GM23248 (cell line): ENCODE measurements at places on chromosomes 4 and X. TPM values are rescaled to one million over a fixed set of nuclear protein-coding genes. Genes with fewer than 3 reads are reported as not detected.

DNA sequence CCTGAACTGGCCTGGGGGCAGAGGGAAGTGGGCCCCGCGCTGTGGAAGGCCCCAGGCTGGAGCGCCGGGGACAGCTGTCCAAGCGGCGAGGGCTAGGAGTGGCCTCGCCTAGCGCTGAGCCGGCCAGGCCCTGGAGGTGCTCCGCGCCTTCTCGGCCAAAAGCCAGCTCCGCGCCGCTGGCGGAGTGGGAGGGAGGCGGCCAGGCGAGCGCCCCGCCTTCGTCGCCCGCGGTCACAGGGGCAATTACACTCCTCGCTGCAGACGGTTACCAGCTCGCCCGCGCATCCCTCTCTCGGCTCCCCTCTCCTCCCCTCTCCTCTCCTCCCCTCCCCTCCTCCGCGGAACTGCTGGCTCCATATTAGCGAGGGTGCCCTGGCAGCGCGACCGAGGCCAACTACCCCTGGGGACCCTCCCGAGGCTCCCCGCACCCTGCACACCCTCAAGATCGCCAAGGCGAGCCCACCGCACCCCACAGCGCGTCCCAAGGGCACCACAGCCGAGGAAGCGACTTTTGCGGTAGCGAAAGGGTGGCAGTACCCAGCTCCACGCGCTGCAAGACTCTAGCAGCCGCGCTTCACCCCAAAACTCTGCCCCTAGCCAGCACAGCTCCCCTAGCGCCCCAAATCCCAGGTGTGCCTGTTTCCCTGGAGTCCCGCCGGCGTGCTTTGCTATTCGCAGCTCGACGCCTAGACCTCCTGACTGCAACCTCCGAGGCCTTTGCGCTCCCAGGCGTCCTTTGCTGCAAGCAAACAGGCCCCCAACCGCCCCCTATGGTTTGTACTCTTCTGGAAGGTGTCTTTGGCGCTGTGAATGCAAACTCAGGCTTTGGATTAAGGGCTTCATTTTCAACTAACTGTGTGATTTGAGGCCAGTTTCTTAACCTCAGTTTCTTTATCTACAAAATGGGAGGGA lies 91.4 kb downstream of the BCOR start:
- no peaks in the 10 kb centered on the region for H3K4me1 ChIP-seq
- no peaks in the 10 kb centered on the region for H3K36me3 ChIP-seq
- H3K27me3 ChIP-seq = no peaks in the 10 kb centered on the region; the same call in 1 of the 2 replicates
- no peak overlapping the region for H3K27ac ChIP-seq
- no peak overlapping the region for H3K4me3 ChIP-seq
- DNase-seq = peak; percentile 43

- H3K36me3 ChIP-seq = peaks cover 11% of the 10 kb centered on the region
- no peak overlapping the region for H3K27ac ChIP-seq
- peaks cover 34% of the 10 kb centered on the region for H3K4me1 ChIP-seq
- H3K27me3 ChIP-seq = no peaks in the 10 kb centered on the region
- DNase-seq = no peak
Measured at GRCh38 chr4:139295942-139296299, 5.4 kb upstream of the NAA15 start.

DNA sequence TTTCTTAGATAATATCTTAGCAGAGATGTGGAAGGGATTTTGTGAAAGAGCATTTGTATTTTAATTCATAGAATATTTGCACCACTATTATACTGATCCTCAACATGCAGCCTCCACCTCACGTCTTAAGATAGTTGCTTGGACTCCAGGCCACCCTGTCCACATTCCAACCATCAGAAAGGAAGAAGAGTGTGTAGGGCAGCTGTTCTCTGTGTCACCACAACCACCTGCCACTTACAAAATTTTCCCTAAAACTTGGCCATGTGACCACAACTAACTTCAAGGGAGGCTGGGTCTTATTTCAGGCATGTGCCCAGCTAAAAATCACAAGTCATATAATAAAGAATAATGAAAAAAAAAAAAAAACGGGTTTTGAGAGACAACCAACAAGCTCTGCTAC lies 528.1 kb downstream of the RAB28 start:
- H3K4me3 ChIP-seq = no peak overlapping the region
- no peaks in the 10 kb centered on the region for H3K36me3 ChIP-seq
- DNase-seq = no peak
- H3K4me1 ChIP-seq = no peaks in the 10 kb centered on the region
- H3K27me3 ChIP-seq = no peaks in the 10 kb centered on the region

DNA sequence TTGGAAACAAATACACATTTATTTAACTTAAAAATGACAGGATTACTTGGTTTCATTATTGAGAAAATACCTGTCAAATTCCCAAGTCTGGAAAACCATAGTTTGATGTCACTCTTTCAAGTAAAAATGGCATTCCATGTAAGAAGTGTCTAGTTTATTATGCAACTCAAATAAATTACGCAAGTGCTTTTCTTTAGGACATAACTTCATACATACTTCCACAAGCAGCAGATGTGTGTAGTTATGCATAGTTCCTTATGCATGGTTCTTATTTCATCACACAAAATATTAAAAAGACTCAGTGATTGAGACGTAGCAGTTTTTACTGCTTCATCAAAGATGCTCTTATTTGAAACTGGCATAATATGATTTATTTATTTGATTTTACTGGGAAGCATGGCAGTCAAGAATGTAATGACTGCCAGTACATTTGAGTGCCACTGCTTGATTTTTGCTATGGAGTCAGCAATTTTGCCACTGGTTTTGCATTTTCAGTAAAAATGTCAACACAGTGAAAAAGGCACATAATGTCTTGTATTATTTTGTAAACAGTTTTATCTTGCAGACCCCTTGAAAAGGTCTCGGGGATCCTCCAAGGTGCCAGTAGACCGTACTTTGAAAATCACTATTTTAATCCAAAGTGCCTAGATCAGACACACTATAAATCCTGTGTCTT lies 62.1 kb downstream of the CLCN3 start:
- H3K4me1 ChIP-seq = no peaks in the 10 kb centered on the region
- DNase-seq = peak; percentile 7
- no peaks in the 10 kb centered on the region for H3K36me3 ChIP-seq

- H3K27ac ChIP-seq = no peak overlapping the region
- no peaks in the 10 kb centered on the region for H3K36me3 ChIP-seq
- no peak for DNase-seq
Measured at GRCh38 chrX:133090236-133090809, 6.6 kb downstream of the USP26 start.

DNA sequence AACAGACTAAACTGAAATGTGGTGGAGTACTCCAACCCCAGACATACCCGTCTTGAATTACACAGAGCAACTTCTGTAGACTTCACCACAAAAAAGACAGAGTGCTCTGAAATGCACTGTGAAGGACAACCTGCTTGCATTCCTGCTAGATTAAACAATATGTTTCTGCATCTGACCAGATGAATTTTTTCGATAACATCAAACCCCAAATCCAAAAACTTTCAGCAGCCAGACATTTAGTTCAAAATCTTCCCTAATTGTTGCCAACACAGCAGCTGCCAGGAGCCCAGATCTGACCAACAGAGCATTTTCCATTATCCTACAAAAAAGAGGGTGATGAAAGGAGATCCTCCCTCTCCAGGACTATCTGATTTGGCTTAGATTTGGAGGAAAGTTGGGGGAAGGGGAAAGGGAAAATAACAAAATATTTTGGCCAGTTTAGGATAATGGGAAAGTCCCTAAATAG lies 356.5 kb downstream of the PDGFC start:
- H3K36me3 ChIP-seq = no peaks in the 10 kb centered on the region
- peak; percentile 85 for DNase-seq
- H3K4me3 ChIP-seq = no peak overlapping the region
- H3K4me1 ChIP-seq = peaks cover 28% of the 10 kb centered on the region
- peak overlapping the region; percentile 38 for H3K27ac ChIP-seq
- H3K27me3 ChIP-seq = no peaks in the 10 kb centered on the region

DNA sequence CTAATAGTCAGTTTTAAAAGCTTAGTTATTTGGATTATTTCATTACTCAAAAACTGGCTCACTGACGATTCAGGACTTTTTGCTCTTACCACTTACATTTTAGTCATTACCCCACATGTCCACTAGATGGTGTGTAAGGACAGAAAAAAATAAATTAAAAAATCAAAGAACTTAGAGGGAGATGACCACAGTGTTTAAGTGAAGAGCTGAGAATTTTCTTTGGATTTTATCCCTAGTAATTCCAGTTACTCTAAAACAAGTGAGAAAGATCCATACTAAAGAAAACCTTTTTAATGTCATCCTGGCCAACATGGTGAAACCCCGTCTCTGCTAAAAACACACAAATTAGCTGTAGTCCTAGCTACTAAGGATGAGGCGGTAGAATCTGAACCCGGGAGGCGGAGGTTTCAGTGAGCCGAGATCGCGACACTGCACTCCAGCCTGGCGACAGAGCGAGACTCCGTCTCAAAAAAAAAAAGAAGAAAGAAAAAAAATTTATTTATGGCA lies 26.4 kb upstream of the TMPRSS11B start:
- H3K4me1 ChIP-seq = peaks cover 28% of the 10 kb centered on the region
- H3K4me3 ChIP-seq = peak overlapping the region; percentile 74
- no peaks in the 10 kb centered on the region for H3K36me3 ChIP-seq
- H3K27me3 ChIP-seq = no peaks in the 10 kb centered on the region
- peak; percentile 71 for DNase-seq

DNA sequence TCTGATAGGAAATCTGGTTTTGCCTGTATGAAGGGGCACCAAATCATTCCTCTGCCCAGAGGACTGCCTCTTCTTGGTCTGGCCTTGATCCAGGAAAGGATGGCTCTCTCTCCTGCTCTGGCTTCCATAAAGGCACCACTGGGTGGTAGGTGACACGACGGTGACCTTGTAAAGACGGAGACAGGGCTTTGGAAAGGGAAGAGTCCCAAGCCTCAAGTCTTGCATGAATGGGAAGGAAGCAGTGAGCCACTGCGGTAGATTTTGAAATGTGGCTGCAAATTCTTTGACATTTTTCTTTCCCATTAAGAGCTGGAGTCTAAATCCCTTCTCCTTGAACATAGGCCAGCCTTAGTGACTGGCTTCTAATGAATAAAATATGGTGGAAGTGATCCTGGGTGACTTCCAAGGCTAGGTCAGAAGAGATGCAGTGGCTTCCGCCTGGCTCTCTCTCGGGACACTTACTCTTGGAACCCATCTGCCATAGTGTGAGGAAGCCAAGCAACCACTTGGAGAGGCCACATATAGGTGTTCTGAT lies 347.4 kb downstream of the BCOR start:
- H3K27me3 ChIP-seq = no peaks in the 10 kb centered on the region
- H3K4me1 ChIP-seq = peaks cover 3% of the 10 kb centered on the region; the same call in 1 of the 2 replicates
- no peaks in the 10 kb centered on the region for H3K36me3 ChIP-seq
- H3K27ac ChIP-seq = no peak overlapping the region
- no peak overlapping the region for H3K4me3 ChIP-seq
- DNase-seq = peak; percentile 42

GRCh38 chr4:184548648-184549341 lies 74.4 kb upstream of the IRF2 start:
- no peaks in the 10 kb centered on the region for H3K4me1 ChIP-seq
- no peak for DNase-seq
- no peaks in the 10 kb centered on the region for H3K27me3 ChIP-seq
- H3K4me3 ChIP-seq = no peak overlapping the region
- no peak overlapping the region for H3K27ac ChIP-seq
- H3K36me3 ChIP-seq = no peaks in the 10 kb centered on the region

DNA sequence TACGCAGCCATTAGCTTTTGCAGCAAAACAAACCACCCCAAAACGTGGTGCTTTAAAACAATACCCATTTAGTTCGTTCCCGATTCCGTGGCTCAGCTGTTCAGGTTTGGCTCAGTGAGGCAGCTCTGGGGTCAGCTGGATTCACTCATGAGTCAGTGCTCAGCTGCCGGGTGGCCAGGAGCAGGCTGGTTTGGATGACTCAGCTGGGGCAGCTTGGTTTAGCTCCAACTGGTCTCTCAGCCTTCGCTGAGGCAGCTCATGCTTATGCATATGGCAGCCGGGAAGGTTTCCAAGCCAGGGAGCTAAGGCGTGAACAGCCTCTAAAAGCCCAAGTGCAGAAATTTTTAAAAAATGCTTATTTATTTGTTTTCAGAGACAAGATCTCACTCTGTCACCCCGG lies 13.3 kb upstream of the CD99 start:
- H3K27me3 ChIP-seq = no peaks in the 10 kb centered on the region
- H3K36me3 ChIP-seq = no peaks in the 10 kb centered on the region
- H3K4me3 ChIP-seq = peak overlapping the region; percentile 52
- peak overlapping the region; percentile 70 for H3K27ac ChIP-seq
- peaks cover 16% of the 10 kb centered on the region for H3K4me1 ChIP-seq

DNA sequence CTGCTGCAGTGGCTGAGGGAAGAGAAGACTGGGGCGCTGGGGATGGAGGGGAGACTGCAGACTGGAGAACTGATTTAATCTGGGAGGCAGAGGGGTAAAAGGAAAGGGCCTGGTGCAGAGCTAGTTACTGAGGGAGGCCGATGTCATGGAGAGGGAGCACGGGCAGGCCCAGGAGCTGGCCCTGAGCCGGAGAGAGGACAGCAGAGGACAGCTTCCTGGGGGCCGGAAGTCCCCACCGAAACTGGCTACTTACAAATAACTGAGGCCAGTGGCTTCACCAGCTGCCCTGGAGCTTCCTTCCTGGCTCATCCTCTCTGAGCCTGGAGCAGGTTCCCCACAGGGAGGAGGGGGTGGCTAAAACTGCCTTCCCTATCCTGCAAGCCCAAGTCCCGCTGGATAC lies 26.9 kb downstream of the NSG1 start:
- no peaks in the 10 kb centered on the region for H3K4me1 ChIP-seq
- no peak overlapping the region for H3K27ac ChIP-seq
- H3K27me3 ChIP-seq = no peaks in the 10 kb centered on the region
- peaks cover 6% of the 10 kb centered on the region; the same call in 1 of the 2 replicates for H3K36me3 ChIP-seq
- no peak overlapping the region for H3K4me3 ChIP-seq

- H3K4me1 ChIP-seq = peaks cover 31% of the 10 kb centered on the region
- H3K36me3 ChIP-seq = no peaks in the 10 kb centered on the region
- H3K27ac ChIP-seq = peak overlapping the region; percentile 76
- H3K4me3 ChIP-seq = no peak overlapping the region
- DNase-seq = peak; percentile 71
Measured at GRCh38 chrX:134676436-134676835, 18.2 kb upstream of the PLAC1 start.

DNA sequence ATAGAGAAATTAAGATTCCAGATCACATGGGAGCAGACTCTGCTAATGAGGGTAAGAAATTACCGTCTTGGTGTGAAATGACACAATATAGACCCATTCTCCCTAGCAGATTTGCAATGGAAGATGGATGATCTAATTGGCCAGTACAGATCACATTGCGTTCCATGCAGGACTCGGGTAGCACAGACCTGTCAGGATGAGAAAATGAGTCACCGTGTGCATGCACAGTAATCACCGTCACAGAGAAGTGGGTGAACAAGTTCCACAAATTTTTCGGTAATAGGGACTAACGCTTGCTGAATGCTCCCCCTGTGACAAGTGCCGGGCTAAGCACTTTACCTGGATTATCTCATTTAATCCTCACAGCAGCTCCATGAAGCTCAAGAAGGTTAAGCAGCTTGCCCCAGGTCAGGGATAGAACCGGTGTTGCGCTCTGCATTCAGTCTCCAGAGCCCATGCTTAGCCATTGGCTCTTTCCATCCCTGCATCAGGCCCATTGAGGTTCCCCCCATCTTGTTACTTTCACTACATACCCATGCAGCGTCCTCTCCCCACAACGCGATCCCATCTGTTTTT lies 375.6 kb downstream of the FBXW7 start:
- no peaks in the 10 kb centered on the region for H3K27me3 ChIP-seq
- DNase-seq = no peak
- H3K27ac ChIP-seq = no peak overlapping the region

The CLGN gene
- total RNA-seq = 0.63 and 5.1 TPM in 2 replicates

The NUP62CL gene
- total RNA-seq = not detected in 2 replicates

The NPY5R gene
- total RNA-seq = not detected in 2 replicates
